Tibial nerve (tissue), 4 donors: ENCODE measurements at places on chromosomes 7 and 10.

GRCh38 chr10:33113466-33113865 lies 155.4 kb upstream of the ITGB1 start:
- no peak for DNase-seq

DNA sequence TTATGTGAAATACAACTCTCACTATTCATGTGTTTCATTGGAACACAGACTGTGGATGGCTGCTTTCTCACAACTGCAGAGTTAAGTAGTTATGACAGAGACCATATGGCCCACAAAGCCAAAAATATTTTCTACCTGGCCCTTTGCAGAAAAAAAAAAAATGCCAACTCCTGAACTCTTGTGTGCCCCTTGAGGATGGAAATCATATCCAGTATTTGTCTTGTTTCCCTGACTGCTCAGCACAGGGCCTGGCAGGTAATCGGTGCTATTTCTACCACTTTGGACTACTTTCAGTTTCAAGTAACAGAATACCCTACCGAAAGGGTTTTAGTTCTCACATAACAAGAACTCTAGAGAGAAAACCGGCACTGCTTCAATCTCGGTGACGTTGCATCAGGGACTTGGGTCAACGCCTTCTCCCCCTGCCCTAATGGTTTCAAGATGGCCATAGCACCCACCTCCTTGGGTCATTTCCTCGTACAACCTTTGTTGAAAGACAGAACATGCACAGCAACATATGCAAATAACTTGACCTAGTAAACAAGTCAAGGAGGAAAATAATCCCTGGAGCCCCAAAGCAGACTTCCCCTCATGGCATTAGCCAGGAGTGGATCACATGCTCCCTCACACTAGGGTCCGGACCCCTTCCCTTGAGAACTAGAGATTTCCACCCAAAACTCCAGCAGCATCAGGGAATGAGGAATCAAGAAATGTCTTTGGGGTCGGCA lies 11.8 kb upstream of the GPNMB start:
- no peak for DNase-seq

DNA sequence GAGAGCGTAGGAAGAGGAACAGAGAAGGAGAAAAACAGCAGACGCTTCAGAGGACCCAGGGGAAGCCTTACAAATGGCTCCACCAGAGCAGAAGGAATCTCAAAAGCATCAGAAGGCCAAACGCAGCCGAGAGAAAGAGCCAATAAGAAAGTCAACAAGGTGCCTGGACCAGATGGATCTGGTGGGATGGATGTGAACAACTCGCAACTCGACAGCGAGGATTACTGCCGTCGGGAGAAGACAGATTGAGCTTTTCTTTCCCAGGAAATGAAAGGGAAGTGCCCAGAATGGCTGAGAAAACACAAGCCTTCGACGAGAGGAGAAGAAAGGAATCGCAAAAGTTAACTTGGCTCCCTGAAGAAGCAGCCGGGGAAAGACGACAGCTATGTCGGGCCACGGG lies 132.8 kb upstream of the MGMT start:
- no peak for DNase-seq

DNA sequence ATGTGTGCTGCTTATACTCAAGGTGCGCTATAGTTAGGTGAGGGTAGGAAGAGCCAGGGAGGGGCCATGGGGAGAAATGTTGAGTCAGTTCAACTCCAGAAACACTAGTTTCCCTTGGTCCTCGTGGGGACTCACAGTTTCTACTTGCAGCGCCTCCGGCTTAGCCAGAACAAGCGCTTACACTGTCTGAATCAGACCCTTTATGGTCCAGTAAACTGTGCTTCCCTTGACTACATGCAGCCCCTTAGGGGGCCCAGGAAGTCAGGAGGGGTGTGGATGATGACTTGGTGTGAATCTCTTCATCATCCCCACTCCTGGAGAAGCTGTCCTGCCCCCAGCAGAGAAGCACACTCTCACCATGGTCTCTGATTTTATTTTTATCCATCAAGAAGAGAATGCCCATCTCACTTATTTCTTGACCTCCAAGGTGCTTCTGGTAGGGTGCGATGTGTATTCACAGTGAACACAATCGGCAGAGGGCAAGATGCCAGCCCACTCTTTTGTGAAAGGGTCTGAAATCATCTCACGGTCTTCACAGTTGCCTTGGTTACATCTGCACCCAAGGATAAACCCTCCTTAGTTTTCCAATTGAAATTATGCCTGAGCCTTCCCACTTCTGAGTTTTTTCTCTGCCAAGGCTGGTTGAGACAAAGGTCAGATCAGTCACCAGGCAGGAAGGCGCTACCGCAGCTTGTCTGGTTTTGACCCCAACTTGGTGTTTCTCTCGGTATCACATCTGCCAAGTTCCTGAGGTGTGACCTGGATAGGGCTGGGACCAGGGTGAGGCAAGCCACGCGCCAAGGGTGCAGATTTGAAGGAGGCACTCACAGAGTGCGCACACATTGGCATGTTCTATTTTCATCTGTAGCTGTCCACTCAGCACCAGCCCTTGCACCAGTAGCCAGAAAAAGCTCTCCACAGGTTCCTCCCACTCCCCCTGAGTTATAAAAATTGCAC lies 62.7 kb upstream of the LRRC4 start:
- DNase-seq: no peak

DNA sequence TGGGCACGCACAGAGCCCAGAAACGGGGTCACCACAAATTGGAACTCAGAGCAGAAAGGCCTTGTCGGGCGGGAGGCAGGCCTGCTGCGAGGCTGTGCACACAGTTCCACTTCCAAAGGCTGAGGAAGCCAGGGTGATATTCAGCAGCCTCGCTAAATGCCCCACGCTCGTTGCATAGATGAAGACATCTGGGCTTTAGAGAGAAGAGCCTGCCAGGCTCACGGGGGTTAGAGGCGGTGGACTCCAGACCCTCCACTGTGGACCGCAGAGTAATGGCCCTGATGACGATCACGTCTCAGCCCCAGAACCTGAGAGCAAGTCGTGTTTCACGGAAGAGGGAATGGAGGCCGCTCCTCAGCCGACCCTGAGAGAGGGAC lies 104.2 kb downstream of the DNAJB6 start:
- DNase-seq: no peak

DNA sequence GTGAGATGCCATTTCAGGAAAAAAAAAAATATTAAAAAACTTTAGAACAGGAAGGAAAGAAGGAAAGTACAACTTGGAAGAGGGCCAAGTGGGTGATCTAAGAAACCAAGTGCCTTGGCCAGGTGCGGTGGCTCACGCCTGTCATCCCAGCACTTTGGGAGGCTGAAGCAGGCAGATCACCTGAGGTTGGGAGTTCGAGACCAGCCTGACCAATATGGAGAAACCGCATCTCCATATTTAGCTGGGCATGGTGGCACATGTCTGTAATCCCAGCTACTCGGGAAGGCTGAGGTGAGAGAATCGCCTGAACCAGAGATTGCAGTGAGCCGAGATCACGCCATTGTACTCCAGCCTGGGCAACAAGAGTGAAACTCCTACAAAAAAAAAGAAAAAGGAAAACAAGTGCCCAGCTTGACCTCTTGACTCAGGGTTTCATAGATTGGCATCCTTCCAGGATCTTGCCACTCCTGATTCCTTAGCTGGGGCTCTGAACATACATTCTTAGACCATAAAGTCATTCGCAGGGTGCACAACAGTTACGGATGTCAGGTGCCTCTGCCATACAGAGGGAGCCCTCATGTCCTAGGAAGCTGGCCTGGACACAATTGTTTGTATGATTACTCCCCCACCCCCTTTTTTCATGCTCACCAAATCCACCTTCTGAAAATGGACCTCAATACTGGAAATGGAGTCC lies 2.1 kb upstream of the GUSB start:
- no peak for DNase-seq

GRCh38 chr7:36002900-36003299 lies 150.2 kb upstream of the EEPD1 start:
- no peak for DNase-seq

- DNase-seq: no peak
These were observed 76.2 kb upstream of the UNC5B start for GRCh38 chr10:71136036-71136721.

- DNase-seq: no peak
These were observed 45.6 kb upstream of the C1GALT1 start for GRCh38 chr7:7136466-7137381.

GRCh38 chr10:22427890-22428571 lies 82.7 kb downstream of the SPAG6 start:
- DNase-seq: no peak

DNA sequence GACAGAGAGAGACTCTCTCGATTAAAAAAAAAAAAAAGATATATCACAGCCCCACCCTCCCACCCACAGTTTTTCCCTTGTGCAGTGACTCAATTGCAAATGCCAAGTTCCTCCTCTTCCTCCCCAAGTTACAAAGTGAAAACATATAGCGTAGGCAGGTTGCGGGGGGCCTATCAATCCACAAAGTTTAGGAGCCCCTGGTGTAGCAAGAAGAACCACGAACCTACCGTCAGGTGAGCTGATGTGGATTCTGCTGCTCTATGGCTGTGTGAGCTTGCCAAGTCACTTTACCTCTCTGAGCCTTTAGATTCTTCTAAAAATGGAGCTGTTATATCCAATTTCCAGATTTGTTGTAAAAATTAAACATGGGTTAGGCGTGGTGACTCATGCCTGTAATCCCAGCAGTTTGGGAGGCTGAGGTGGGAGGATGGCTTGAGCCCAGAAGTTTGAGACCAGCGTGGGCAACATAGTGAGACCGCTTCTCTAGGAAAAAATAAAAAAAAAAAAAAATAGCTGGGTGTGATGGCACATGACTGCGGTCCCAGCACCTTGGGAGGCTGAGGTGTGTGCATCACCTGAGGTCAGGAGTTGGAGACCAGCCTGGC lies 8.2 kb upstream of the RHBDD2 start:
- DNase-seq: no peak

DNA sequence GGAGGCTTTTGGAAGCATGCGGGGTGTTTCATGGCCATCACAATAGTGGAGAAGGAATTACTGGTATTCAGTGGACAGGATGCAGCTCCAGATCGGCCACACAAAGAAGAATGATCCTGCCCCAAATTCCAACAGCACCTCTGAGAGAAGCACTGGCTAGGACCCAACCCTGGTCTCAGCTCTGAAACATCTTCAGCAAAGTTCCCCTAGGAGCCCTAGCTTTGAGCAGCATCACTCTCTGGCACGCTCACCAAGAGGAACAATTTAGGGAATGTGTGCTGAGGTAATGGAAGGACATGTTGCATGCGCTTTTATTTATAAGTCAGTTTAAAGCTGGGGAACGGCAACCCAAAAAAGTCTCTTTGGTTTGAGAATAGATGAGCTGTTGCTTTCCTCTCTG lies 5.5 kb upstream of the OPN1SW start:
- DNase-seq: no peak

DNA sequence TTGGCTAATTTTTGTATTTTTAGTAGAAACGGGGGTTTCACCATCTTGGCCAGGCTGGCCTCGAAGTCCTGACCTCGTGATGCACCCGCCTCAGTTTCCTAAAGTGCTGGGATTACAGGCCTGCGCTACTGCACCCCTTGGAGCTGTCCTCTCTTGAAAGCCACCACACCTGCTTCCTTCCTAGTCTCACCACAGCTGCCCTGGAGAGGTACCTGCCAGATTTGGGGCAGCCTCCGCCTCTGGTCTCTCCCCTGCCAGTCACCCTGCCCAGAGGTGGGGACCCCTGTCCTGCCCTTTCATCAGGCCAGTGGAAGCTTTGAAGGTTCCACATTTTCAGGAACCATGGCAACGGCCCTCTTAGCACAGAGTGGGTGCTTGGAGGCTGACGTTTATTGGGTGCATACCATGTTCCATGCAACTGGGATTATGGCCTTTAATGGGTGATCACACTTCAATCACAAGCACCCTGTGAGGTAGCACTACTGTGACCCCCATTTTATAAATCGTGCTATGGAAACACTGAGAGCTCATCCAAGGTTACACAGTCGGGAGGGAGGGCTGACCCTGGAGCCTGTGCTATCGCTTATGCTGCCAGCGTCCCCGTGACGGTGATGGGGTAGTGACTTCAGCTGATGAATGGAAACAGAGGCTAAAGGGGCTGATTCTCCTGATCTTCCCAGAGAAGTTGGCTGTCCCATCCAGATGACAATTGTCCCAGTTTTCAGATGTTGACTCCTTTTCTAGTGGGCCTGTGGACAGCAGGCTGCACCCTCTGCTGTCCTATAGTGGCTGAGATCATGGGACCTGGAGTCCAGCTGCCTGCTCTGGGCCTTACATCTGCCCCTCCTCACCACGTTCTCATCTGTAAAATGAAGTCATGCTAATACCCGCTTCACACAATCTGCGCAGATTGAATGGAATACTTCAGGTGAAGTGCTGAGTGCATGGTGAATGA lies 11.5 kb upstream of the FGFR2 start:
- DNase-seq: no peak

- no peak for DNase-seq
These were observed 363.2 kb downstream of the REEP3 start for GRCh38 chr10:63884426-63884825.

GRCh38 chr10:121036431-121036830 lies 185.3 kb downstream of the WDR11 start:
- DNase-seq: no peak

- no peak for DNase-seq
These were observed 150.3 kb upstream of the NPY start for GRCh38 chr7:24133691-24134090.

- DNase-seq: no peak
These were observed 42.8 kb downstream of the CTTNBP2 start for GRCh38 chr7:117830422-117830954.

GRCh38 chr10:11483201-11484148 lies 128.0 kb downstream of the USP6NL start:
- DNase-seq: no peak

- no peak for DNase-seq
These were observed 36.8 kb upstream of the CDC14C start for GRCh38 chr7:48887500-48887899.

- no peak for DNase-seq
These were observed 84.5 kb upstream of the WNT16 start for GRCh38 chr7:121244120-121244870.

DNA sequence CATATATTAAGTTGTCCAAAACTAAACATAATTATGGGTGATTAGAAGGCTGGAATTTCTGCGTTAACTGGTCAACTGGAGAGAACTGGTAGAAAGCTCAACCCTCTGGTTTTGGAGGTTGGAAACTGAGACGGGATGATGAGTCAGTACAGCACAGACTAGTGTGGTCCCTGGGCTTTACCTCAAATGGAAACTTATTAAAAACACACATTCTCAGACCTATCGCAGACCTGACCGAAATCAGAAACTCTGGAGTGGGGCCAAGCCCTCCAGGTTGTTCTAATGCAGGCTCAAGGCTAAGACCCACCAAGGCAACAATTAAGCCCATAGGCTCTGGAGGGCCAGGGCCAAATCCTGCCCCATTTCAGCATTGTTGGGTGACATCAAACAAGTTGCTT lies 136.9 kb downstream of the KCNMA1 start:
- no peak for DNase-seq

DNA sequence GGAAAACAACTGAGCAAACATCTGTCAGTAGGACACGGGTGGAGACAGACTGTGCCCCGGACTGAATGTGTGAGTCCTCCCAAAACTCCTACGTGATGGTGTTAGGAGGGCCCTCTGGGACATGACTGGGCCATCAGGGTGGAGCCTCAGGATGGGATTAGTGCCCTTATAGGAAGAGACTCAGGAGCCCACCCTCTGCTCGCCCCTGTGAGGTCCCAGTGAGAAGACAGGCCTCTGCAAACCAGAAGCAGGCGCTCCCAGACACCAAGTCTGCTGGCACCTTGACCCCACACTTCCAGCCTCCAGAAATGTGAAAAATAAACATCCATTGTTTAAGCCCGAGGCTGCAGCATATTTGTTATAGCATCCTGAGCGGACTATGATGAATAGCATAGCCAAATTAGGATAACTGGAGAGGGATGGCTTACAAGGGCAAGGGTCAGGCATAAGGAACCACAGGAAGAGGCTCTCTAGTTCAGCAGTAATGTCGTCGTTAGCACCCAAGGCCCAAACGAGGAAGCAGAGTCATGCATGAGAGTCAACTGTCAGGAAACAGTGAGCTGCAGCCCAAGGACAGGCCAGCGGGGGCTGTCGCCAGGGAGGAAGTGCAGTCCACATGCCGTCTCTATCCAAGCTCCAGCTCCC lies 50.6 kb downstream of the PTPRN2 start:
- DNase-seq: no peak
